ENCODE measurements at places on chromosomes 6 and 20.

DNA sequence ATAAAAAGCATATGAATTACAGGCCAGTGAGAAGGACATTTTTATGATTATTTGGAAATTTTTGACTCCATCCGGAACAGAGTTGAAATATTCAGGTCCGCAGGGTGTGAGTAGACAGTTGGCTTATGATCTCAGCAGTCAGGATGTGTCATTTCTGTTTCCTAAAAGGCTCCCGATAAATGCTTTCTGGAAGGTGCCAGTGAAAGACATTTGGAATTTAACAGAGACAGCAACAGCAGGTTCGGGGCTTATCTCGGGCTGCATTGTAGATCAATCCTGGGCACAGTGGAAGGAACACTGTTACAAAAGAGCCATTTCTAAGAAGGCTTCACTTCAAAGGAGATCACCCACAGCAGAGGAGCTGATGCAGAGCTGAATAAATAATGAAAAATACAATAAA is 934.4 kb downstream of the KIF16B start:
- no peak for DNase-seq

DNA sequence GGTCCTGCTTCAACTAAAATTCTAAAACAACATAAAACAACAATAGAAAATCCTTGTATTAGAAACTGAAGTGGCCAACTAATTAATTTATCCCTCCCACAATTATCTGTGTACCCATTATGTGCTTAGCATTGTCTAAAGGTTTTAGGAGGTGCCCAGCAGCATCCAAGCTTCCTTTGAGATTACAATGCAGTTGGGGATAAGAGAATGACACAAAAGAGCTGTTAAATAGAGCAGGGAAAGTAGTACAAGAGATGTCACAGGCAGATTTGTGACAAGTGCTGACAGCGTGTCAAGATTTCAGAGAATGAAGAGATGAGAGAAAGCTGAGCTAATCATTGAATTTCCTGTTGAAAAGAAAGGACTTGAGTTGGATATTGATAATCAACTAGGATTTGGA is 204.8 kb downstream of the OTOR start:
- DNase-seq, result no peak

GRCh38 chr6:36263390-36264000 is 6.4 kb upstream of the PNPLA1 start:
- no peak for DNase-seq

DNA sequence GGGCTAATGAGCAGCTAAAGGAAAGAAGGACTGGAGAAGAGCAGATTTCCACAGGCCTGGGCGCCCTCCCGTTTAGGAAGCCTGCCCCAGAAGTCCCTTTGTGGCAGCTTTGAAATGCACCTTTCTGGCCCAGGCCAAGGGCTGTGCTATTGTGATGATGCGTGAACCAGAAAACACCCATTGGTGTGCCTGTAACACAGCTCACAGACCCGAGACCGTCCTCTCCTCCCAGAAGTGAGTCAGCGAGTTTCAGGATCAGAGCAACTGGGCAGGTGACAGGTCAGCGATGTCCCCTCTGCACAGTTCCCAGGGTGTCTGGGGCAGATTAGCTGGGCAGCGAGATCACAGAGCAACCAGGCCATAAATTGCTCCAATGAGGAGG is 71.9 kb upstream of the SULF2 start:
- DNase-seq, result no peak

GRCh38 chr6:15087186-15087589 is 158.7 kb upstream of the JARID2 start:
- DNase-seq, result no peak
